ENCODE measurements at places on chromosomes 12 and 14. TPM values are rescaled to one million over a fixed set of nuclear protein-coding genes. Genes with fewer than 3 reads are reported as not detected.

SSTR1 gene
- polyA plus RNA-seq = 2.4 TPM

OR10G2 gene
- polyA plus RNA-seq = not detected

DDX55 gene
- polyA plus RNA-seq = 39.4 TPM

ITGA7 gene
- polyA plus RNA-seq = 43.3 TPM
